ENCODE measurements at places on chromosomes 12 and 14.

DNA sequence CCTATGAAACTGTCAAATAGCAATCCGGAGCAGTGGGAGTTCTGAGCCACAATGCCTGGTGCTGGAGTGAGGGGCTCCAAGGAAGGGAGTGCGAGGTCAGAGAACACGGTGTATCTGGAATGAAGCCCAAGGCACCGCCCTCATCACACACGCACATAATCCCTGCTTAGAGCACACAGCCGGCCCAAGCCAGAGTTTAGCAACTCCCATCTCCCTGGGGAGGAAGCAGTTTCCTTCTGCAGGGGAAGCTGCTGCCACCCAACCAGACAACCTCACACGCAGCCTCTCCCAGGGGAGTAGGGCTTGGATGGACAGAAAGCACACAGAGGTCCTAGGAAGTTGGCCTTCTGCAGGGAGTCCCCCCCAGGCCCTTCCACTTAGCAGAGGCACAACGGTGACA, 31.3 kb downstream of the ACTN1 start:
- DNase-seq: no peak

DNA sequence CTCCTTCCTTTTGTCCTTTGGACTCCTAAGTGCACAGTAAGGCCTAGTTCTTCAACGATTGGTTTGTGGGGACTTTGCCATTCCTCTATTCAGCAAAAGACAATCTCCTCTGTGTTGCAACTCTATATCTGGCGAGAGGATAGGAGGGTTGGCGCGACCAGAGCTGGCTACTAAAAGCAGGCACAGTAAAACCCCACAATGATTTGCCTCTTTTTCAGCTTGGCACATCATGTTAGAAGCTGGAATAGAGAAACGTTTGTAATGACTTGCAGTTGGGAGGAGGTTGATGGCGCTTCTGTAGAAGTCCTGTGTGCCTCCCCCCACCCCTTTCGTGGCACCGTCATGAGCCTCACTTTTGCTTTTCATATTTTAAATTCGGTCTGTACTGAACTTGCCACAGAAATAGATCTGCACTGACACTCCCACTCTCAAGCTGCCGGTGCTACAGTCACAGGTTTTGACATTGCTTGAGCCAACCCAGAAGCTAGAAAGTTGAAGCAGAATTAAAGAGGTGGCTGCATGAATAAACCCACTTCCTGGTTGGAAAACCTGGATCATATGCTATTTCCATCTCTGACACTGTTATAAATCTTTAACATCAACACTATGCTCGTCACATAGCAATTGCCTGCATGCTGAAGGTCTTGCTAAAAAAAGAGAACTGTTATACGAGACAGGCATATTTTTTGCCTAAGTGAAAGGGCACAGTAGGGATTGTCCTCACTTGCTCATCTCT, 315.3 kb upstream of the PRICKLE1 start:
- DNase-seq: no peak

DNA sequence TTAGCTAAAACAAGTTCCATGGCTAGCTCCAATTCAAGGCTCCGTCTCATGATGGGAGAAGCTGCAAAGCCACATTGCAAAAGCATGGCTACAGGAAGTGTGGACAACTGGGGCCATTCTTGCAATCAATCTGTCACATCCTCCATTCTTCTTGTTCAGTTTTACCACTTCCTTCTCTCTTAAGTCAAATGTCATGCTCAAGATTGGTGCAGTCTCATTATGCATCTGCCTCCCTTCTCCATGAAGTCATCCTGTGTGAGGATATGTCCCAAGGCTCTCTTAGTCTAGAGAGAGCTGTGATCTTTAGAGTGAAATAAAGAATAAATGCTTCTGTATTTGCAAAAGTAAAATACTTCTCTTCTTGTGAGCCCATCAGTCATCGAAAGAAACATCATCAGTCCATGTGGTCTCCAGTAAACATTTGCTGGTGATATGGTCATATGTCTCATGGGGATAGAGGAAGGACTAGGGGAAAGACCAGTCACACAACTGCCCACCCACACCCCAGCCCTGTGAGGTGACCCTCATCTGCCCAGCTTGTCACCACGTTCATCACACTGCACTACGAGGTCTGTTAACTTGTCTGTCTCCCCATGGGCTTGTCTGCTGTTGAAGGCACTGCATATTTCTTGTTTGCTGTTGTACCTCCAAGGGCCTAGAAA, 303.0 kb downstream of the NUAK1 start:
- DNase-seq: no peak

DNA sequence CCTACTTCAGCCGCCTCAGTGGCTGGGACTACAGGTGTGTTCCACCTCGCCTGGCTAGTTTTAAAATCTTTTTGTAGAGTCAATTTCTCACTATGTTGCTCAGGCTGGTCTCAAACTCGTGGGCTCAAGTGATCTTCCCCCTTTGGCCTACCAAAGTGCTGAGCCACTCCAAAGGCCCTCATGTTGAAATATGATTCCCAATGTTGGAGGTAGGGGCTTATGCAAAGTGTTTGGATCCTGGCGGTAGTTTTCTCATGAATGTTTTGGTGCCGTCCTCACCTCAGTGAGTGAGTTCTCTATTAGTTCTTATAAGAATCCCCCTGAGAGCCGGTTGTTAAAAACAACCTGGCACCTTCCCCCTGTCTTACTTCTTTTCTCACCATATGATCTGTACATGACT, 784.6 kb downstream of the TMTC2 start:
- no peak for DNase-seq

DNA sequence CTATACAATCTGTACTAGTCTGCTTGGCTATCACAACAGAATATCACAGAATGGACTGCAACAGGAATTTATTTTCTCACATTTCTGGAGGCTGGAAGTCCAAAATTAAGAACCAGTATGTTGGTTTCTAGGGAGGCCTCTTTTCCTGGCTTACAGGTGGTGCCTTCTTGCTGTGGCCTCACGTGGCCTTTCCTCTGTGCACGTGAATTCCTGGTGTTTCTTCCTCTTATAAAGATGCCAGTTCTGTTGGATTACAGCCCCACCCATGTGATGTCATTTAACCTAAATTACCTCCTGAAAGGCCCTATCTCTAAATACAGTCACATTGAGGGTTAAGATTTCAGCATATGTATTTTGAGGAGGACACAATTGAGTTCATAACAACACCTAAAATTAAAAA, 32.1 kb upstream of the C2CD5 start:
- no peak for DNase-seq

DNA sequence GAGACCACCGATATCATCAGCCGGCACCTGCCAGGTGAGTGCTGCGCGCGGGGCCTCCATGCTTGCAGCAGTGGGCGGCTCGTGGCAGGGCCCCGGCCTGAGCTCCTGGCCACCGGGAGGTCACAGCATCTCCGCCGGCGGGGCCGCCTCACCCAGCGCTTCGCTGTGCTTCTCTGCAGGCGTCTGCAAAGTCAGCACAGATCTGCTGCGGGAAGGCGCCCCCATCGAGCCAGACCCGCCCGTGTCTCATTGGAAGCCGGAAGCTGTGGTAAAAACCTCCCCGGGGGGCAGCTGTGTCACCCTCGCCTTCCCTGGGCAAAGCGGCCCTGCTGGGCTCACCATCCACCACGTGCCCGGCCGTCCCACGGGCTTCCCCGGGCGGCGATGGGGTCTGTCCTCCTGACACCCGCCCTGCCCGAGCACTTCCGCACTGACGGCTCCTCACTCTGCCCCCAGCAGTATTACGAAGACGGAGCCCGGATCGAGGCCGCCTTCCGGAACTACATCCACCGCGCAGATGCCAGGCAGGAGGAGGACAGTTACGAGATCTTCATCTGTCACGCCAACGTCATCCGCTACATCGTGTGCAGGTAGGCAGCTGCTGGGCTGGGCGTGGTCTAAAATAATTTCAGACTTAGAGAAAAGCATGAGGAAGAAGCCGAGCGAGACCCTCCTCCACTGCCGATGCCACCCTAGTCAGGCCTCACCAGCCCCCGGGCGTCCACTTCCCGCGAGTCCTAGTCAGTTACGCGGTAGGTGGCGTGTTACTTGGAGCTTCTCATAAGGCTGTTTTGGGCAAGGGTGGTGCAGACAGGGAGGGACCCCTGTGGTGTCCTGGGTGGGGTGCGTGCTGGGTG, 7.1 kb downstream of the PGAM5 start:
- no peak for DNase-seq

GRCh38 chr12:157644-158043, 56.3 kb downstream of the SLC6A12 start:
- DNase-seq: no peak

DNA sequence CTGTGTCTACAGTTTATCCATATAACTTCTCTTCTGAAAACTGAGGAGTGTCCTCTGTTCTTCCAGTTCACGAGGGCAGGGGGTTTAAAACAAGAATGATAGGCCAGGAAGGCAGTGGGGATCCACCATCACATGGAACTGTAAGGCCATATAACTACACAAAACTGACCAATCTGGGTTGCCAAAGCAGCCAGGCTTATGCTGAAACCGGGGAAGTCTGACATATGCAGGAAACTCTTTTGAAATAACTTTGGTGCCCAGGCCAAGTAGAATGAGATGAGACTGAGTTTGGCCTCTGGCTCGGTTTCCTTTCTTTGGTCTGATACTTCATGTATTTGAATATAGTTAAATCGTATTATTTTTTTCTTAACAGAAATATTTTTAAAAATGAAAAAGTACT, 18.0 kb upstream of the ATF1 start:
- no peak for DNase-seq

GRCh38 chr12:39123580-39124253, 218.3 kb upstream of the CPNE8 start:
- no peak for DNase-seq

DNA sequence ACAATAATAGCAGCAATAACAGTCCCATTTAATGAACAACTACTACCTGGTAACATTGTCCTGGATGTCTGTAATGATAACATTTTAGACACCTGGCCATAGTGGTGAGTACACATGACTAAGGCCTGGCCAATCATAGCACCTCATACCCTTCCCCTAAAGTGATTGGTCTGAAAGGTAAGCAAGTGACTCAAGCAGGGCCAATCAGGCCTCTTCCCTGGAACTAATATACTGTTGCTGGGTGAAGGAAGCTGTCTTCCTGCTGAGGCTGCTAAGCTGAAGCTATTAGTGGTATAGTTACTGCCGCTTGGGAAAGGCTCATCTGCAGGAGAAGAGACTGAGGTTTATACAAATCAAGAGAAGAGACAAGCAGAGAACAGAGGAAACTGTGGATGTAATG, 18.7 kb upstream of the NOS1 start:
- DNase-seq: no peak

DNA sequence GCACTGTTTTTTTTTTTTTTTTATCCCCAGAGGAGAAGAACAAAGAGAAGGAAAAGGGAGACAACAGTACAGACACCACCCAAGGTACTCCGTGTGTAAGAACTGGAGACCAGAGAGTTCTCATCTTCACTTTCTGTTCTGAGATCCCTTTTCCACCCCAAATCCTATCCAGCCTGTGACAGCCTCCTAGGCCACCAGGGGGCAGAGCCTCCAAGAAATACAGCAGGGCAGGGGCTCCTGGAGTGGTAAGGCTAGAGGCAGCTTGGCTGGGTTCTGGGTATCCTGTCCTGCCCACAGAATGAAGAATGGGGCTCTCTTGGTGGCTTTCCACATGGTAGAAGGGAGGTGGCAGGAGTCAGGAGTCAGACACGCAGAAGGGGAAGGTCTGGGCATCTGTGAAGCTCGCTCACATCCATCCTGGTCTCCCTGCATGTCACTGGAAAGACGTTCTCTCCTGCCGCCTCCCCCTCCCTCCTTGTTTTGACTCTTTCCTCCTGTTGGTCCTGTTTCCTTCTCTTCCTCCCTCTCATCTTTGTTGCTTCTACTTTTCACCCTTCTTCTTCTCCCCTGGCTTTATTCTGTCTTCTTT, 12.0 kb downstream of the CLSTN3 start:
- DNase-seq: no peak

- DNase-seq: no peak
Measured at GRCh38 chr14:51592836-51593235, 58.9 kb upstream of the FRMD6 start.

Data from stimulated activated CD8-positive, alpha-beta memory T cell treated with anti-CD3 and anti-CD28 coated beads, Interleukin-4, amount 100 ng/mL, for 1 hour (primary cell).